ENCODE measurements at places on chromosomes 3 and 15.

DNA sequence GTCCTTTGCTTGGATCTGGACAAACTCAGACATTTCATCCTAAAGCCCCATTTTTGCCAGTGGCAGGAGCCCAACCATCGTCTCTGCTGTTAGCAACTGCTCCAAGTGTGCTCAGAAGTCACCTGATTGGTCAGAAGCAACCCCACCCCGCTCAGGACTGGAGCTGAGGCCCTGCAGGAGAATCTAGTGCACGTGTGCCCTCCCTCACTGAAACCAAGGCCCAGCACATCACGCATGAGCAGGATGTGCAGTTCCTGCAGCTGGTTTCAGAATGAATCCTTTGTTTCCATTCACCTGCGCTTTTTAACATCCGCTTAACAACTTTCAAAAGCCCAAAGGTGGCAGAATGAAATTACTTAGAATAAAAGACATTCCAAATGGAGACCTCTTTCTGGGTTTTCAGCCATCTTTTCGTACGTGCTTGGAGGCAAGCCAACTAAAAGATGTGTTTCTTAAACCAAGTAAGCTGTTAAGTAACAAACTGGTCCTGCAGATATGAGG lies 81.2 kb downstream of the SRGAP3 start:
- no peak for DNase-seq

GRCh38 chr3:71356265-71356664 lies 227.3 kb downstream of the FOXP1 start:
- DNase-seq: no peak

- DNase-seq: no peak
Measured at GRCh38 chr3:23193831-23194230, 9.3 kb upstream of the UBE2E2 start.

GRCh38 chr3:6060251-6060650 lies 800.7 kb upstream of the GRM7 start:
- DNase-seq: no peak

GRCh38 chr3:197491923-197492664 lies 63.7 kb downstream of the BDH1 start:
- no peak for DNase-seq

- DNase-seq: no peak
Measured at GRCh38 chr3:182385356-182385755, 407.9 kb upstream of the ATP11B start.

DNA sequence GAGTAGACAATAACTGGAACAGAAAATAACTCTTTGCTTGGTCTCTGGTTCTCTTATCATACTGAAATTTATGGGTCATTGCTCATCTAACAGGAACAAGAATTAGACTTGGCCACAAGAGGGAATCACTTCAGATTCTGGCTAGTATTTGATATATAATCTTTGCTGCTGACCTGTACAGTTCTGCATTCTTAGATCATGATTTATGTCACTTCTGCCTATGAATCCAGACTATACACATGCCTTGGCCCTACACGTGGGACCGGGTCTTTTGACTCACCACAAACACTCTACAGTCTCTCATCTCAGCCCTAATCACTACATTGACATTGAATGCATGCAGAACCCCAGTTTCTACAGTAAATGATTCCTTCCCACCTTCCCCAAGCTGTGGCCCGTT lies 162.5 kb upstream of the SOX2 start:
- no peak for DNase-seq

- DNase-seq: no peak
Measured at GRCh38 chr3:16512435-16513140, 911 bp downstream of the RFTN1 start.

- no peak for DNase-seq
Measured at GRCh38 chr15:90099868-90100831, 2.1 kb downstream of the IDH2 start.

GRCh38 chr3:155757577-155757976 lies 12.7 kb upstream of the PLCH1 start:
- DNase-seq: no peak

GRCh38 chr3:145716519-145716918 lies 444.5 kb downstream of the PLOD2 start:
- no peak for DNase-seq

DNA sequence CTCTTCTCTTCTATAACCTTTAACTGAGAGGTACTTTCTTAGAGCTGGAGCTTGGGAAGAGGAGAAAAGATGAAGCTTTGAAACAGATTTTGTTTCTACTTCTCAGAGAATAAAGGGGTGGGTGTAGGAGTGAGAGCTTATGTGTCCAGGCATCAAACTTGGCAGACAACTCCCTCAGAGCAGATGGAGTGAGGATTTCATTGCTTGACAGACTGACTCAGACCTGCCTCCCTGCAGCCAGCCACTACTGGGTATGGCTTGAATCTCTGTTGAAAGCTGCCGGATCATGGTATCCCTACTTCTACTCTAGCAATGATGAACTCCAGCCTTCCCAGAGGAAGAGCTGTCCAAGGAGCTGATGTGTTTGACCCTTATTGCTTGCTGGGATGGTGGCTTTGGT lies 36.7 kb downstream of the SYN2 start:
- no peak for DNase-seq

DNA sequence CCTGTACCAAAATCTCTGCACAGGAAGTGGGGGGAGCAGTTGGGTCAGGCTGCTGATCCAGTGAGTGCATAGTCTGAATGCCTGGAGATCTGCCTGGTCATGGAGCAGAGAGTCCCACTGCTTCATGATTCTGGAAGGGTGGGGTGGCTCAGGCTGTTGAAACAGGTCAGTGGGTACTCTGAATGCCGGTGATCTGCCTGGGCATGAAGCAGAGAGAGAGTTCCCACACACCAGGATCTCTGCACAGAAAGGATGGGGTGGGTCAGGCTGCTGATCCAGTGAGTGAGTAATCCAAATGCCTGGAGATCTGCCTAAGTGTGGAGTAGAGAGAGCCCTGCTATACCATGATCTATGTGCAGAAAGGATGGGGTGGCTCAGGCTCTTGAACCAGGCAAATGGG lies 16.1 kb upstream of the GCSAM start:
- DNase-seq: no peak

DNA sequence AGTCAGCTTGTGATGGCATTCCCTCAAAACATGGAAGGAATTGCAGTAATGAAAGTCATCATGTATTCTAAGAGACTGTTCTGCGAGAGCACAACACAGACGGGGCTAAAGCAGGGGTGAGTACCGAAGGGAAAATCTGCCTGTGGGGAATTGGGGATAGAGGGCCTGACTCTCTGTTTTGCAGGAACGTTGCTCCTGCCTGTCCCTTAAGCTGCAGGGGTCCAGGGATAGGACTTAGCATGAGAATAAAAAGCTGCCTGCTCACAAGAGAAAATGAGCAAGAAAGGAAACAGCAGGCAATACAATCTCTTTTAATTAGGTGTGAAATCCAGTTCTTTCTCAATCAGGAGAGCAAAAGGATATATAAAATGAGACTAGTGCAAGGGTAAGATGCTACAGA lies 62.2 kb downstream of the TIGIT start:
- no peak for DNase-seq

DNA sequence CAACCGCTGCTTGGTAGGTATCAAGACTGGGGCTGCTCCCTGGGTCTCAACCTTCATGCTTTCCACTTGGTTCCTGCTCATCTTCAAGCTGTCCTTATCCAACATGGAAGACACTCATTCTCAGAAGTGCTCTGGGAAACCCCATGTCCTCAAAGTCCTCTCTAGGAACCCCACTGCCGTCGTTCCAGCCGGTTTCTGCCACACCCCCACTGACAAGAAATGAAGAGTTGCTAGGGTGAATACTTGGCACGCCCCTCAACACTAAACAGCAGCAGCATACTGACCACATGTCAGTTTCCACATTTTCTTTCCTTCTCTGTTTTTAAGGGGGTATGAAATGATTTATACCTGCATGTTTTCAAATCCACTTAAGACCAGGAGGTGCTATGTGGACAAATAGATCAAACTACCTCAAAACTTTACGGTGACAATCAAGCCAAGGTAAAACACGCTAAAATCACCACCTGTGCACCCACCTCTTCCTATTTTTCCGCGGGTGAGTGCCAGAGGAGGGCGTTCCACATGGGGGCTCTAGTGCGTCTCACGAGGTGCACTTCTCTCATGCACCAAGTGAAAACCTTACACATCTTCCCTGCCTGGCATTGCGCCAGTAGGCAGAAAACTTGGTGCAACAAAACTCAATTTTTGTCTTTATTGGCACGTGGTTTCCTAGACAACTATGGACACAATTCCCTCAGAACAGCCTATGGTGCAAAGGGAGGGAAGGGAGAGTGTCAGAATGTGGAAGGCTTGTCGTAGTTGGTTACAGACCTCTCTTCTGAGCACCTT lies 125.1 kb downstream of the TJP1 start:
- no peak for DNase-seq

GRCh38 chr3:164418414-164418813 lies 659.9 kb downstream of the SI start:
- DNase-seq: no peak

GRCh38 chr3:155956508-155957411 lies 86.3 kb downstream of the GMPS start:
- DNase-seq: no peak

DNA sequence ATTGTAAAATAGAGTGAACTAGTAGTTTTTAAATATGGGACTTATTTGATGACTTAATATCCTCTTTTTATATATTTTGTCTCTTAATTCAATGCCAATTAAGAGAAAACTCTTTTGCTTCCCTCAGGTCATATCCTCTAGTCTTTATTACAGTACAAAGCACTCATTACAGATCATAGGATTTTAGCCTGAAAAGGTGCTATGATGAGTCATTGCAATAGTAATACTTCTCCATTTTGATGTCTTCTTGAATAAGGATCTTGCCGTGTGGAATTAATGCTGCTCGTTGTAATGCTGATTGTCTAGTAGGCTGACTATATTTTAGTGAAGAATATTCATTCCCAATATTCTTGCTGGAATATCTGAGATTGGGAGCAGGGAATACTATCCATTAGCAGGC lies 612.2 kb upstream of the GOLIM4 start:
- DNase-seq: no peak

DNA sequence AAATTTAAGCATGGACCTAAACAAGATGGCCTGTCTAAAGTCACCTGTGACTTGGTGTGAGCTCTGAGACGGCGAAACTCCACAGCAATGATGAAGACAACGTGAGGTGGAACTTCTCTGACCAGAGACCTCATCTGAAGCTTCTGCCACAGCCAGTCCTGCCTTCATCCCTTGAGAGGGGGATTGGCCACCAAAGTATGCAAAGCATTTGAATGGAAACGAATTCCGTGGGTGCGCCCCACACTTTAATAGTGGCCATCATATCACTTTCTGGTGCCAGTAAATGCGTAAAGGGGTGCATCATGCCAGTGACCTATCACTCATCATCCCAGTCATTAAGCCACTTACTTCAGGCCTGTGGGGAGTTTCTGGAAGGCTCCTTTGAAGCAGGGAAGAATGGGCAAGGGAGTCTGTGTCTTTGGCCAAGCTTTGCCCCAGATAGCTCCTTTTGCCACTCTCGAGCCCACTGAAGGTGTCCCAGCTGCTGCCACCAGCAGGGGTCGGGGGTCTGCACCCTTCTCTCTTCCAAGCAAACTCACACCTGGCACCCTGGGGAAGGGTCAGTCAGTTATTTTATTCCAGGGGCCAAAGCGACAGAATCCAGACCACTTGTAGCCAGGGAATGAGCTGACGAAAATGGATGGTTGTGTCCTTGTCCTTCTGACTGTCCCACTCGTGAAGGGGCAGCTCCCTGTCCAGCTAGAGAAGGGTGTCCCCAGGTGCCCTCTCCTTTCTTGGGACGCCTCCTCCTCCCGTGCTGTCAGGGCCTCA lies 17.7 kb downstream of the MUC20 start:
- DNase-seq: no peak

- DNase-seq: no peak
Measured at GRCh38 chr3:81621277-81621676, 140.2 kb downstream of the GBE1 start.

GRCh38 chr3:148023994-148024393 lies 614.8 kb downstream of the ZIC1 start:
- no peak for DNase-seq

DNA sequence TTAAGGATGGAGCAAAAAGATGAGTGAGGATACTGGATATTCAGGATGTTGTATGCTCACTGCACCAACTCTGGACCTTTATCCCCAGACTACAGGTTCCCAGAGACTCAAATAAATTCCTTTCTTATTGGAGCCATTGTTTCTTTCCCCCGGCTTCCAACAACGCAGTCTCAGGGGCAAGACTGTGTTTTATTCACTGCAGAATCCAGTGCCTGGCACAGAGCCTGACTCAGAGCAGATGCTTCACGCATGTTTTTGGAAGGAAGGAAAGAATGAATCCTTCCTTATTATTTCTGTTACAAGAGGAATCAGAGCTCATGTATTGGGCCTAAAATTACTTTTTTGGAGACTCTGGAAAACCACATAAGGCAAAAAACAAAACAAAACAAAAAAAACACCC lies 96.0 kb upstream of the VGLL4 start:
- no peak for DNase-seq

DNA sequence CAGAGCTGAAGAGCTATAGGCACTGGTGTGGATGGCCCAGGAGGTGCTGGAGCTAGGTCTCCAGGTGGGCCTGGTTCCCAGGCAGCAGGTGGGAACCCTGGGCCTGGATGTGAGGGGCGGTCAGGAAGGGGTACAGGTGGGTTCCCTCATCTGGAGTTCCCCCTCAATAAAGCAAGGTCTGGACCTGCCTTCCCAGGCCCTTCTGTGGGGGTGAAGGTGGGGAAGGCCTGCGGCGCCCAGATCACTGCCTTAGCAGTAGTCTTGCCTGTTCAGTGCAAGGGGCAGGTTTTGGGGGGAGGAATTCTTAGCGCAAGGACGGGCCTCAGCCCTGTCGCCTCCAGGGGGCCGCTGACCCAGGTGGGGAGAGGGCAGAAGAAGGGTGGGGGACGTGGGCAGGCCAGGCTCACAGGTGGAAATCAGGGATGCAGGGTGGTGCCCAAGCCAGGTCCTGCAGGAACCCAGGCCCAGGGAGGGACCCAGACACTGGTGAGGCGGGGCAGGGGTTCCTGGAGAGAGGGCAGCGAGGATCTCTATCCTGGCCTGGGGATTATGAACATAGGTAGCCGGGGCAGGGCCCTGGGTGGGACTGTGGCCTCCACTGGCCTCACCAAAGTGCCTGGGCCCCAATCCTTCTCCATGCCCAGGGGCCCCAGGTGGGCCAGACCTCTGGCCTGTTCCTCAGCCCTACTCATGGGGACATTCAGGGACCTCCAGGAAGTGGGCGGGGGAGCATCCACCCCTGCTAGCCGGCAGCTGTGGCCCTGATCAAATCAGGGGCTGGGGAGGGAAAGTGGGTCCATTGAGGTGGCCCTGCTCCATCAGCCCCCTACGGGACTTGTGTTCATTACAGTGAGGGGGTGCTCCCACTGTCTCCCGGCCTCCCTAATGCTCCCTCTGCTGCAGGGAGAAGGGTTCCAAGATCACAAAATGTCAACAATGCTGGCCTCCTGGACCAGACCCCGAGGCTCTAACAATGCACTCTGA lies 25.3 kb downstream of the HDAC11 start:
- DNase-seq: no peak
